Hematopoietic multipotent progenitor cell treated with erythropoietin and hydrocortisone succinate and interleukin-3 and kit ligand, for 8 days (in vitro differentiated cells): ENCODE measurements at places on chromosomes 6 and 20.

GRCh38 chr20:1397710-1398109, 4.9 kb upstream of the FKBP1A start:
- no peak for DNase-seq

GRCh38 chr6:56004426-56004825, 129.0 kb upstream of the BMP5 start:
- DNase-seq = no peak

- DNase-seq = no peak
These were observed 140.5 kb downstream of the HIVEP2 start for GRCh38 chr6:142804490-142804889.

DNA sequence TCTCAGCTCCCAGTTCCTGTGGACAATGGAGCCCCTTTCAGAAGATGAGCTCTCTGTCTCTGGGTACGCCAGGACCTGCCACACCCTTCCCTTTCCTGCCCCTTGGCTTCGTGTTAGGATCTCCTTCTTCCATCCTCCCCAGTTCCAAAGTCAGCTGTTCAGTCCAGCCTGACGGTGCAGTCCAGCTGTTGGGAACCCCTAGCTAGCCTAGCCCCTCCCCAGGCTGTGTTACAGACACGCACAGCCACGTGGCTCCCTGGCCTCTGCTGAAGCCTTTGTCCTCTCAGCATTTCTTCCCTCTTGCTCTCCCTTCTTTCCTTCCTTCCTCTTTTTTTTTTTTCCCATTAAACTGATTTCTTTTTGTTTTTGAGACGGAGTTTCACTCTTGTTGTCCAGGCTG, 12.4 kb upstream of the TFAP2C start:
- no peak for DNase-seq

DNA sequence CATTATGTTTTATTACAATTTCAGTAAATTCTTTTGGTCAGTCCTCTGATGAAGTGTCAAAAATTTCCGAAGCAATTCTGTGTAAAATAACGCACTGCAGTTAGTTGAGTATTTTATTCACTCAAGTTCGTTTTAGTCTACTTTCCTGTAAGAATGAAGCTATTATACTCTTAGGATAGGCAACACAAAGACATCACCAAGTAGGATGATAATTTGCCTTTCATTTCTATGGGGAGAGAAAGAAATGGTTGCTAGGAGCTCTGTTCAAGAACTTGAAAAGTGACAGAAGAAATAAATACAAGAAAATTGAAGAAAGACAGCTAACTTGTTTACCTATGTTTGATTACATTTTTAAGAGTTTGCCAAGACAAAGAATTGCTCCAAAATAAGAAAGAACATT, 290.4 kb downstream of the EYS start:
- DNase-seq = no peak

DNA sequence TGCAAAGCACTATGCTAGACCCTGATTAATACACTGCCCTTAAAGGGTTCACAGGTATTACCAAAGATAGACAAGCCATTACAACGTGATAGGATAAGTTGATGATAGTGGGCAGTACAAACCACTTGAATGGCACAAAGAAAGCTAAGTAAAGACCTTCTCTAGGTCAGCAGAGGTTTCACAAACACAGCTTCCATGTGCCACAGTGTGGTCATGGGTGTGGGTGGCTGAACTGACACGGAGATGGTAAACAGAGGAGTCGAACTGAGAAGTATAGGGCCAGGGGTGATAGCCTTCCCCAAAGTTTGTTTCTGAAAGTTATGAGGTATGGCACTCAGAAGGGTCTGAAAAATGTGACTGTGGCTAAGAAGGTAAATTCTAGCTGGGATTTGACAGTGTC, 4.3 kb downstream of the ZBTB9 start:
- DNase-seq = no peak

- peak; percentile 41 for DNase-seq
These were observed 196.2 kb downstream of the BTBD9 start for GRCh38 chr6:38443352-38444144.

- no peak for DNase-seq
These were observed 64.7 kb downstream of the SASH1 start for GRCh38 chr6:148407372-148407771.

DNA sequence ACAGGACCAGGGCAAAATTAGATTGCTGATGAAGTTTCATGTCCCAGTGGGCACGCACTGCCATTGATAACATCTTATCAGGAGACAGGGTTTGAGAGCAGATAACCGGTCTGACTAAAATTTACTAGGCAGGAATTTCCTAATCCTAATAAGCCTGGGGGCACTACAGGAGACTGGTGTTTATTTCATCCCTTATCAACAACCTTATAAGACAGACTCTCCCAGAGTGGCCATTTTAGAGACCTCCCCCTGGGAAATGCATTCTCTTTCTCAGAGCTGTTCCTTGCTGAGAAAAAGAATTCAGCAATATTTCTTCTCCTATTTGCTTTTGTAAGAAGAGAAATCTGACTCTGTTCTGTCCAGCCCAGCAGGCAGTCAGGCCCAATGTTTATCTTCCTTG, 423.4 kb upstream of the IMPG1 start:
- DNase-seq = no peak

DNA sequence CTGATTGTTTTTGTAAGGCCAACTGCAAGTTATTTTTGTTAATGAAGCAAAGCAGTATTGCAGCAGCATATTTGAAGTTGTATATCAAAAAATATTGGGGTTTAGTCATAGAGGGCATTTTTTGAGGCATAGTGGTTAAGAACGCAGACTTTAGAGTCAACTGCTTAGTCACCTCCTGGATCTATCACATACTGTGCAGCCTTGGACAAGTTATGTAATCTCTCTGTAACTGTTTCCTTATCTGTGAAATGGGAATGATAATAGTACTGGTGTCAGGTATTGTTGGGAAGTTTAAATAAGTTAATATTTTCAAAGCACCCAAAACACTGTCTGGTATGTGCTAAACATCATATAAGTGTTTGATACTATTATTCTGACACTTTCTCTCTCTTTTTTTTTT, 27.2 kb upstream of the EFHC1 start:
- peak; percentile 63 for DNase-seq
